AG08396 (cell line): ENCODE measurements at places on chromosomes 3 and 15.
A peak's percentile ranks its signal among the peaks of the same experiment; 100 is the strongest.

GRCh38 chr3:99087277-99087676, 185.8 kb upstream of the DCBLD2 start:
- no peak for DNase-seq

DNA sequence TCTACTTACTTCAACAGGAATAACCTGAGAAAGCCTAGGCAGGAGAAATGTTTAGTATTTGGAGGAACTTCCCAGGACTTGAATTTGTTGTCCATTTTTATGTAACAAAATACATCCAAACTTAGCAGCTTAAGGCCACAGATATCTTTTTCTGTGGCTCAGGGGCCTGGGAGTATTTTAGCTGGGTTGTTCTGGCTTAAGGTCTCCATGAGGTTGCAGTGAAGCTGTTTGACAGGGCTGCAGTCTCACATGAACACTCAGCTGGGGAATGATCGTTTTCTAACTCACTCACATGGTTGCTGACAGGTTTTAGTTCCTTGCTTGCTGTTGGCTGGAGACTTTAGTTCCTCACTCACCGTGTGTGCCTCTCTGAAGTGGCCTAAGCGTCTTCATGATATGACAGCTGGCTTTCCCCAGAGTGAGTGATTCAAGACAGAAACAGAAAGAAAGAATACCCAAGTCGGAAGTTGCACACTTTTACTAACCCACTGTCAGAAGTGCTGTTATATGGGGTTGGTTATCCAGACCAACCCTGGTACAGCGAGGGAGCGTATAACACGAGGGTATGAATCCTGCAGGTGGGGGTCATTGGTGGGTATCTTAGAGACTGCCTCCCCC, 229.7 kb upstream of the TBL1XR1 start:
- no peak for DNase-seq

- peak; percentile 54 for DNase-seq
These were observed 49.1 kb downstream of the CCK start for GRCh38 chr3:42216931-42217333.

DNA sequence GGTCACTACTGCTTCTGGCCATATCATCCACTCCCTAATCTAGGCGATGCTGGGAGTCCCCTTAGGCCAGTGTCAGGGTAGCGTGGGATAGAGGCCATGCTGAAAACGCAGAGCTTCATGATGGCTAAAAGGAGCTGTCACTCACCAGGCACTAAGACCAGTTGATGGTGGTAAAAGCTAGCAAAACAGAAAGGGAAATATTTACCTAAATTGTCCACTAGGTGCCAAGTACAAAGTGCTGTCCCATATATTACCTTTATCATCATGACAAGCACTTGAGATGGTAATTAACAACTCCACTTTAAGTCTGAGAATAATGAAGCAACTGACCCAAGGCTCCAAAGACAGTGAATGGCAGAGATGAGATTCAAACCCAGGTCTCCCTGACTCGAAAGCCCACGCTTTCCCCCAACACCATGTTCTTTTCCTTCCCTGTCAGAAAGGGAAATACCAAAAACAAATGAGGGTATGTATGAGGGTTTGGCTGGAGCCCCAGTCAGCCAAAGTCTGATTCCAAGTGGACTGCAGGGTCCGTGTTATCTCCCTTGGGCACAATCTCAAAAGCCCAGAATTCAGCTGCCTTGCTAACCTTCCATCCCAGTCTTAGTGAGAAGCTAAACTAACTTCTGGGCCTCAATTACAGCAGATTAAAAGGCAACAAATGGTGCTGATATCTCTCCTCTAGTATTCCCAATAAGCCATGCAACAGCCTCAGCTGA, 84.7 kb downstream of the RBPMS2 start:
- no peak for DNase-seq

DNA sequence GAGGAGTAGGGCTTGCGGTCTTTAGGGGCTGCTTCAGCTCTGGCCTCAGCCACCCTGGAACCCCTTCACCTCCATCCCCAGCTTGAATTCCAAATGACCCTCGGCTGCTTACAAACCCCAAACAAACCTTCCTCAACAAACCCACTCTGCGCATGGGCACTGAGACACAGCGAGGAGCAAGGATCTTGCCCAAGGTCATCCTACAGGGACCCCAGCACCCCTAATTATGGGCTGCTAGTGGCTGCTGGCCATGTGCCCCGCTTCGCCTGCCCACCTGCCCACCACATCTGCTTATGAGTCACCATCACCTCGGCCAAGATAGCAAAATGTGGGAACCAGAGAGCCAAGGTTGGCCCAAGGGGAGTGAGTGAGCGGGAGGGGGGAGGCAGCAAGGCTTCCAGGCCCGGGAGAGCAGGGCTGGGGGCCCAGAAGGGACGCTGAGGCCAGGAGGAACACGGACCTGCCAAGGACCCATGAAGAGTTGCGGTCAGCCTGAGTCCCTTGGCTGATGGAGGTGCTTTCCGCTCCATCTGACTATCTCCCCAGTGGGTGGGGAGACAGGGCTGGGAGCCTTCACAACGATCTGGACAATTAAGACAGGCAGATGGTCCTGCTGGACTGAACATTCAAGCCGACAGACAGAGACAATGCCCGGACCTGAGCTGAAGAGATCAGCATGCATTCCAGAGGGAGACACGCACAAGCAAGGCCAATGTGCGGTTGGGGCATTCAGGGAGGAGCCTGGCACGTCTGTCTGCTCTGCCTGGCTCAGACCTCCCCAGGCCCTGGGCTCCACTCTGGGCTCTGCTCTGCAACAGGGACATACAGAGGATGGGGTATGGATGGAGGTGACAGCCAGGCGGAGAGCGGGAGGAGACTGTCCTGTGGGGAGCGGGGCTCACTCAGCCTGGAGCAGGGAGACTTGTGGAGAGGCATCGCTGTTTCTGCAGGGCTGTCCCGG, 10.8 kb upstream of the GRIP2 start:
- DNase-seq: peak; percentile 47
